ENCODE measurements at places on chromosomes 5 and 9.

GRCh38 chr5:123950701-123951581 is 439.0 kb downstream of the CSNK1G3 start:
- no peak for DNase-seq

DNA sequence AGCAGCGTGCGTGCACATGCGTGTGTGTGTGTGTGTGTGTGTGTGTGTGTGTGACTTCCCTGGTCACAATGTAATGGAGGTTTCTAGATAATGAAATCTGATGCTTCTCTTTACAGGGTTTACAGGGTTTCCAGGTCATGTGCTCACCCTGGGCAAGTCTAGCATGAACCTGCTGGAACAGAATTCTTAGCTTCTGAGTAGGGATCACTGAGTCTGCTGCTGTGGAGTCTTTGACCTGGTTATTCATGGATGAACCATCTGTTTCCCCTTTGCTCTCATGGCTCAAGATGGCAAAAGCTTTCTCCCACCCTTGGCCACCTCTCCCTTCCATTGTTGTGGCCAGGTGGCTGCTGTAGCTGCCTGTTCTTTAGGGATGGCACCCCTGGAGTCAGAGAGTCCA is 111.6 kb upstream of the SHB start:
- DNase-seq: no peak

DNA sequence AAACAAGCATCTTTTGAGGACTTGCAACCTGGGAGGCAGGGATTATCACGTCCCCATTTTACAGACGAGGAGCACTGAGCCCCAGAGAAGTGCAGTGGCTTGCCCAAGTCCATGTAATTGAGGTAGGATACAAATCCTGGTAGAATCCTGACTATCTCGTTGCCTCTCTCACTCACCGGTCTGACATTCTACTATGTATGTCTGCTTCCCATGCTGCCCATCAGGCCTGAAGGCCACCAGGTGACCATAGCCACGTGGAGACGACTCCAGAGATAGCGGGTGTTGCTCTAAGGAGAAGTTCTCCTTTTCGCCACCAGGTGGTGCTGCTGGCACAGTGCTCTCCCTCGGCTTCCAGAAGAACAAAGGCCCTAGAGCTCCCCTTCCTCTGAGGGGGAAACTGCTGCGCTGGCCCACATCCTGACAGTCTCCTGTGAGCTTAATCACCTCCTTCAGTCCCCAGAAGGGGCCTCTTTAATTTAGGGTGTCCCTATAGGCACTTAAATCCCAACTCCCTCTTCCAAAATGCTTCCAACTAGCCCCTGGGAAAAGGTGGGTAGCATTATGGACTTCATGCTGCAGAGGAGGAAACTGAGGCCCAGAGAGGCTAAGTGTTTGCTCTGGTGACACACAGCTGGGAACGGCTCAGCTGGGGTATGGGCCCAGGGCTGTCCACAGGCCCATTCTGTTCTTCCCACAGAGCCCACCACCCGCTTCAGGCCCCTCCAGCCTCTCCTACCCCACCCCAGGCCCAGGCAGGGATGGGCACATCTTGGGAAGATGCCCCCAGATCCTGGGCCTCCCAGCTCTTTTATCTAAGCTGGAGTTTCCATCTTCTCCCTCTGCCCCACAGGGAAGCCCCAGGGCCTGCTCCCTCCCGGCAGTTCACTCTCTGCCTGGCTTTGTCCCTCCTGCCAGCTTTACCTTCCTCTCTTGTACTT is 6.4 kb downstream of the SLC34A1 start:
- peak; percentile 86 for DNase-seq

DNA sequence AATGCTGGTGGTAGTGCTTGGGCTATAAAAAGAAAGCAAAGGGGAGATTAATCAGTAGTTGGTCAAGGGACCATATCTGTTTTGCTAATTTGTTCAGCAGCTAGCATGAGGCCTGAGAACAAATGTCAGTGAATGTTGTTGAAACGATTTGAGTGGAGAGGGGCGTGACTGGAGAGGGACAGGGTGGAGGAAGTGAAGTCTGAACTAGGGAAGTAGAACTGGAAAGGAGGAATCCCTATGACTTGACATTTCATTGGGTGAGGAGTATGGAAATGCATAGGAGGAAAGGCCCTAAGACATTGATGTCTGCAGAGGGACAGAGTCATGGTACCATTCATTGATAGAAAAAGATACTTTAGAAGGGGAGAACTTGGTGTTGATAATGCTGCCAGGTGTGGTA is 19.7 kb downstream of the TLE4 start:
- no peak for DNase-seq

- DNase-seq: no peak
These were observed 759 bp downstream of the GEMIN5 start for GRCh38 chr5:154937186-154937717.

DNA sequence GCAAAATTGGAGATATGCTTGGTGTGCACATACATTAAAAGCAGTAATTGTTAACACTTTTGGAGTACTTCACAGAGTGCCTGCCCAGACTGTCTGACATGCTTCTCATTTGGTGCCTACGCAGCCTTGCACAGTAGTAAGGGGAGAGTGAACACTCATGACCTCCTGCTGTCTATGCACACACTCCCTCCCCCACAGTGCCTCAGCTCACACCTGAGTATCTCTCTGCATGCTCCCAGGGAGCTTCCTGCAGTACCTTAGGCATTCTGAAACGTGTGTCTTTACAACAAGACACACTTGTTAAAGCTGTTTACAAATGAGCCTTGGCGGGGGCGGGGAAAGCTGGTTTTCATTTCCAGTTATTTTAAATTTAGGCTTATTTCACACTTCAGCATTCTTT is 18.0 kb downstream of the MAP3K1 start:
- no peak for DNase-seq

- no peak for DNase-seq
These were observed 10.4 kb downstream of the SMIM15 start for GRCh38 chr5:61151893-61152292.

GRCh38 chr5:7565559-7565958 is 169.6 kb downstream of the ADCY2 start:
- DNase-seq: no peak

GRCh38 chr5:10505517-10506095 is 58.3 kb upstream of the ANKRD33B start:
- no peak for DNase-seq

All from left forelimb (tissue), 1 donor.